ENCODE measurements at places on chromosomes 6 and 20. TPM values are rescaled to one million over a fixed set of nuclear protein-coding genes. Genes with fewer than 3 reads are reported as not detected.

GRCh38 chr6:159023893-159024292 lies 20.9 kb downstream of the TAGAP start:
- no peaks in the 10 kb centered on the region for H3K27me3 ChIP-seq
- no peak overlapping the region for H3K4me3 ChIP-seq
- H3K4me1 ChIP-seq, result no peaks in the 10 kb centered on the region
- H3K36me3 ChIP-seq, result no peaks in the 10 kb centered on the region
- H3K27ac ChIP-seq, result no peak overlapping the region
- DNase-seq, result no peak

The NEURL2 gene
- 0.77 TPM for polyA plus RNA-seq

DNA sequence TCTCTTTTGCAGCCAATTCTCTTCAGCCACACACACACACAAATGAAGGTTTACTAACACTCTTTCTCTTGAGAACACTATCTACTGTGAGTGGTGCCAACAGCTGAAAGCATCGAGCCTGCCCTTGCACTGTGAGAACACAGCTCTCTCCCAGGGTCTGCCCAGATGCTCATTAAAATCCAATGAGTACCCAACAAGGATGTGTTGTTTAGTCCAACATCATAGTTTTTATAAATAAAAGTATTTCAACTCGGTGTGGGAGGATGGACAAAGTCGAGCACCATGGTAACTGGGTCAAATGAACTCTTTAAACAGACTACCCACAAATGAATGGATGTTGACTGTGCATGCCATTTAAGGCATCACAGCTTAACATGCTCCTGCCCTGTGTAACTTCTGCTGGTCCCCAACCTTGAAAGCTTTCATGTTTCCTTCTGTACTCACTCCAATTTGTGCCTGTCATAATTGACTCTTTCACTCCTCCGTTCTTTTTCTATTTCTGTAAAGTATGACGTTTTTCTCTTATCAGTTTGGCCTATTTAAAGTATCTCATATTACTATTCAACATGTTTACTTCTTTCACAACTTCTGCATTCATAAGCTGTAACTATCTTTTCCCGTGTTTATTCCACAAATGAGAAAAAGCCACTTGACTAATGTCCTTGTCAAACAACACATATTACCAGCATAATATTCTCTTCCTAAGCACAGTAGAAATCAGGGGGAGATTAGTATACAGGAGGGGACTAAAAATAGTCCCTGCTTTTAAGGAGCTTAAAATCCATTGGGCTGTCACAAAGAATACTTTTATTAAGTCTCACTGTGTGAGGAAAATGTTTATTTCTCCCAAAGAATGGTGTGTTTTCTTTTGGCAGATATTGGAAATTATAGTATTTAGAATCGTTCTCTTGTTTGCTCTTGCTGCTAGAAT lies 215.4 kb downstream of the RFPL4B start:
- no peak overlapping the region for H3K4me3 ChIP-seq
- peak; percentile 69 for DNase-seq
- H3K4me1 ChIP-seq, result peaks cover 6% of the 10 kb centered on the region
- H3K36me3 ChIP-seq, result no peaks in the 10 kb centered on the region
- no peaks in the 10 kb centered on the region for H3K27me3 ChIP-seq

DNA sequence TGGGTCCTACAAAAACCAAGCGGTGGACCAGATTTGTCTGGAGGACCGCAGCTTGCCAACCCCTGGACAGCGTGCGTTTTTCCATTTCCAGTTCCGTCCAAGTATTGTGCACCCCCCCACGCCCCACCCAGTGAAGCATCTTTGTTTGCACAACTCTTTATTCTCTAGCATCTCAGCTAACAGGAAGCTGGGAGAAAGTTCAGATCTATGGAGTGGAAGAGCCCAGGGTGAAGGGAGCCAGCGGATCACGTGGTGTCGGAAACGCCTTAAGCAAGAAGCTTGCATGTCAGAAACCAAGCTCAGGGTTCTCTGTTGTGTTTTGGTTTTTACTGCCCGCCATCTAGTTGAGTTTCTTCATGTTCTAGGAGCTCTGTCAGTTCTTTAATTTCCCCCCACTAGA lies 29.9 kb downstream of the ARID1B start:
- H3K27ac ChIP-seq, result no peak overlapping the region
- no peaks in the 10 kb centered on the region for H3K4me1 ChIP-seq
- DNase-seq, result no peak
- H3K4me3 ChIP-seq, result no peak overlapping the region
